Islet precursor cell (in vitro differentiated cells): ENCODE measurements at places on chromosomes 1 and 21.

- DNase-seq: no peak
These were observed 147.7 kb upstream of the HOOK1 start for GRCh38 chr1:59667020-59667419.

DNA sequence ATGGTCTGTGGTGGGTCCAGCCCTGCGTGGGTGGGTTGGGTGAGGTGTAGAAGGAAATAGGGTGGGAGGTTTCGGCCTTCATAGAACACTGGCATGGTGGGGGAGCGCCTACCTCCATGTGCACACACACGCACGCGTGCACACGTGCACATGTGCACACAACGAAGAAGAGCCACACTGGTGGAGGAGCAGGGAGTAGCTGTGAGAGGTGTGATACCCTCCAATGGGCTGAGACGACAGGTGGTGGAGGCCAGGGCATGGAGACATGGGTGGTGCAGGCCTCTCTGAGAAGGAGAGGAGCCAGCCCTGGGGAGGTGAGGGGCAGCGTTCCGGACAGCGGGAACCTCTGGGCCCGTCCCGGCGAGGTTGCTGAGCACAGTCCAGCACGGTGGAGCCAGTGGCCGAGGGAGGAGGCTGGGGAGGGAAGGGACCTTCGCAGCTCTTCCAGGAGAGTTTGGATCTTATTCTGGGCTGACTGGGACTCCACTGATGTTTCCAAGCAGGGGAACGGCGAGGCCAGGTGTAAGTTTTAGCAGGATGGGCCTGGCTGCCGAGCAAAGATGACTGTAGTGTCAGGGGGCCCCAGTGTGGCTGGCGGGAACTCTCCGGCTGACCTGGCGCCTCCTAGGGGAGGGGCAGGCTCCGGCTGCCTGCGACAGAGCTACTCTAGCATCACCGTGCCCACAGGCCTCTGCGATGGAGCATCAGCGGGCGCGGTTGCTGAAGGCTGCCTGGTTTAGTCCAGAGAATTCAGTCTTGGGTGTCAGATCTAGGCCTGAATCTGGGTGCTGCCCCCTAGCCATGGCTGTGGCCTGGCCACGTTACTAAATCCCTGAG lies 107.2 kb downstream of the ARHGEF10L start:
- no peak for DNase-seq

DNA sequence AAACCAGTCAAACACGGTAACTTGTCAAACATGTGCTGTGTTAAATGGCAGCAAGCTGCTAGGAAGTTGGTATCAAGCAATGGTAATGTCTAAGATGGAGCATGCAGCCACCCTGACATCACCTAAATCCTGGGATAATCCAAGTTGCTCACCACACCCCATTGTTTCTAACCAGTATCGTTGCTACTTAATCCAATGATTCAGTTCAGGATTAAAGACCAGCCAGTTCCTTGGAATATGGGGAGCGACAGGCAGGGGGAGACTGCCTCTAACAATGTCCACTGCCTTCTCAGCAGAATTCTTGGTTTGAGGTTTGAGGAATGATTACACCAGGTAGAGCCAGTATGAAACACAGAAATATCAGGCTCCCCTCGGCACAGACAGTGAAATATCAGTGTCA lies 122.1 kb upstream of the IFFO2 start:
- DNase-seq: no peak

GRCh38 chr1:226779561-226779960 lies 40.5 kb upstream of the ITPKB start:
- no peak for DNase-seq

DNA sequence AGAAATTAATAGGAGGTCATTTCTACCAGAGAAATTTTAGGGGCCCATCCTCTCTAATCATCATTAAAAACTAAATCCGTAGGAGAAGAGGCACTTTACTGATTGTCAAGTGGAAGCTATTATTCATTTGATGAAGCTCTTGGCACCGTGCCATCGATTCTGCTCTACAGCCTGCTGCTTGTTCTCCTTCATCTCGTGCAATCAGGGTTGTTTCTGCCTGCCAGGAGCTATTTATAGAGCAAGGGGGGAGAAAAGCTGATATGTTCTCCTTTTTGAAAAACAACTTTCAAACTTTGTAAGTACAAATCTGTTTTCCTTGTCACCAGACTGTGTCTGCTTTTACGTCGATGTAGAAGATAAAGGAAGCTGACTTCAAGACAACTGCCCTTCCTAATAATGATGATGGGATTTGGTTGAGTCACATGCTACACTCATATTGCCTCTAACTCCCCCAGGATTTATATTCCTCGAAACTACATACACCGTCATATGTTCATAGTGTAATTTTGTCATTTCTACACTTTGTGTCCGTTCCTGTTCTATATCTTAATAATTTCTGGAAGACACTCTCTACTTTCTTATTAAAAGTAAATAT lies 169.6 kb upstream of the LHX8 start:
- no peak for DNase-seq

GRCh38 chr1:26009796-26010447 lies 11.7 kb upstream of the EXTL1 start:
- DNase-seq: peak; percentile 69

- peak; percentile 69 for DNase-seq
These were observed 35.9 kb downstream of the VTCN1 start for GRCh38 chr1:117174851-117175250.

DNA sequence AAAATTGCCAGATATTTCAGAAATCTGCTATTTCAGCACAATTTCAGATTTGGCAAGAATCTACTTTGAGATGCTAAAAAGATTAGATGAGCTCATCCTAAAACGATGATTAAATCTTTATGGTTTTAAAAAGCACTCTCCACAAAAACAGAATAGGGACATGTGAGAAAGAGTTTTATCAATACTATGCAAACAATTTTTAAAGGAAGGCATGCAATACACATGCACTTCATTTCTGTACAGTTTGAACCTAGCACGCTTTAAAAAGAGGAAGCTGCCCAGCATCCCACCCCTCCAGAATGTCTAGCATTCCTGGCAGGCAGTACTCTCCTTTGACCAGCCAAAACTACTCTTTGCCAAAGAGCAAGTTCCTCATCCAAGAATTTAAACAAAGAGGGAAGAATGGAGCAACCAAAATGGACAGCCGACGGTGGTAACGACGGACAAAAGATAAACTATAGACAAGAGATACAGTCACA lies 1.3 kb downstream of the ARHGAP29 start:
- no peak for DNase-seq

DNA sequence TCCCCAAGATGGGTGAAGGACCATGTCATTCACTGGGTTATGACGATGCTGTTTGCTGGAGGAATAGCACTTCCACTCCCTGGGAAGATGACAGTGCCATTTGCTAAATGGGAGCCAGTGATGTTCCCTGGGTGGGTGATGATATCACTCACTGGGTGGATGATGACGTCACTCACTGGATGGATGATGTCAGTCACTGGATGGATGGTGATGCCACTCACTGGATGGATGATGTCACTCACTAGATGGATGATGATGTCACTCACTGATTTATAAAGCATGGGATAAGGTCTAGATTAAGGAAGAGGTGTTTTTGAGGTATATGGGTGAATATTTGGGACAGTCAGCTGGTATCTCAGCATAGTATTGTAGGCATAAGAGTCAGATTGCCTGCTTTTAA lies 457.2 kb downstream of the AJAP1 start:
- DNase-seq: no peak

- peak; percentile 64 for DNase-seq
These were observed 1.3 kb upstream of the THAP3 start for GRCh38 chr1:6623269-6623965.

GRCh38 chr1:79380078-79380477 lies 373.5 kb upstream of the ADGRL4 start:
- no peak for DNase-seq

DNA sequence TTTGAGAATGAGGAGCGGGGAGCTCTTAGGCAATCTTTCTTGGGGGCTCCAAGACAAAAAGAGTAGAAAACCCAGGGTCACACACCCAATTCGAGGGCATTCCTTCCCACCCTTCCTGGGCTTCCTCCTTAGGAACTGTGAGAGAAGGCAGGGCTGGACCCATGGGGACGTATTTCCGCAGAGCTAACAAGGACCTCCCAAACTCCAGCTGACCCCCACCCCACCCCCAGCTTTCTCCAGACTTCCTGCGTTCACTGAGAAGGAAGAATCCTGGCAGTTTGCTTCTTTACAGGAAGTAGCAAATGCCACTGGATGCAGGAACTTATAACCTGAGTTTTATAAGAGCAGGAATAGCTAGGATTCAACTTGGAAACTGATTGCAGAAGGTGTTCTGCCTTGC lies 2.7 kb upstream of the LHX9 start:
- no peak for DNase-seq

DNA sequence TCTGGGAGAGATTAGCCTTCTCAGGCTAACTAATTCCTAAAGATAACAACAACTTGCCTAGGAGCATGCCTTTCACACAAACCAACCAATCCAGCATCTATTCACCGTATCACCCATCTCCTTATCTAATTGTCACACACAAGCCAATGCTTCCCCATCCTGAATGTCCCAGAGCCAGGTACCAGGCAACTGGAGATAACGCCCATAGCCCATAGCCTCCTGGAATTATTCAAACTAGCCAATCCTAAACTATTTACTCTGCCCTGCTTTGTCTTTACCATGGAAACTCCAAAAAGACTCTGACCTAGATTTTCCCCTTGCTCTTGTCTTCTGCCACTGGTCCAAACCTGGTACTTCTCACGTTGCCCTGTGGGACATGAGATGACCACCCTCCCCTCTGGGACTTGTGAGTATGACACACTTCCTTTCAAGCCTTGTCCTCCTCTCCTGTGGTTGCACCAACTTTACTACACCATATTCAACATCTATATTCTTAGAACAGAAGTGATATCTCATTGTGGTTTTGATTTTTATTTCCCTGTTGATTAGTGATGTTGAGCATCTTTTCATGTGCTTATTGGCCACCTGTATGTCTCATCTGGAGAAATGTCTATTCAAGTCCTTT lies 8.8 kb upstream of the ATG4C start:
- no peak for DNase-seq

GRCh38 chr21:16535626-16536025 lies 805.8 kb downstream of the USP25 start:
- DNase-seq: no peak

GRCh38 chr21:37593740-37594471 lies 227.3 kb downstream of the DYRK1A start:
- no peak for DNase-seq

DNA sequence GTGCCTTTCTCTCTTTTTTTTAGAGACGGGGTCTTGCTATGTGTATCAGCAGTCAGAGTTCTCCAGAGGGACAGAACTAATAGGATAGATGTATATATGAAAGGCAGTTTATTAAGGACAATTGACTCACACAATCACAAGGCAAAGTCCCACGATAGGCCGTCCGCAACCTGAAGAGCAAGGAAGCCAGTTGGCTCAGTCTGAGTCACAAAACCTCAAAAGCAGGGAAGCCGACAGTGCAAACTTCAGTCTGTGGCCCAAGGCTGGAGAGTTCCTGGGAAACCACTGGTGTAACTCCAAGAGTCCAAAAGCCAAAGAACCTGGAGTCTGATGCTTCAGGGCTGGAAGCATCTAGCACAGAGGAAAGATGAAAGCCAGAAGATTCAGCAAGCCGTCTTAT lies 16.3 kb upstream of the H3-3A start:
- DNase-seq: no peak

- DNase-seq: no peak
These were observed 104.0 kb upstream of the RUNX3 start for GRCh38 chr1:25033828-25034705.

DNA sequence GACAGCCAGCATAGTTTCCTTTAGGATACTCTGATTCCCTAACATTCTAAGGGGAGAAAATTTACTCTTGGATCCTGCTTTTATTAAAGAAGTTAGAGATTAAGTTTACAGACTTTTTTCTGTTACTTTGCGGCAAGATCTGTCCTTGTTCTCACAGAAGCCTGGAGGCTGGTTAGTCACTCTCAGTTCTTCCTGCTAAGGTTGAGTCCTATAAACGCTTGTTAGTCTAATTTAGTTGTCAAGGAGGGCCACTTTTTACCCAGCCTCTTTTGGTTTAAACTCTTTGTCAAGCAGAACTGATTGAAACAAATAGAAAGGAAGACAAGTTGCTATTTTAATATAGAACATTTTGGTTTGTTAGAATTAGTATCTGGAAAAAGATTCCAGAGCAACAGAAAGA lies 89.7 kb downstream of the C21orf91 start:
- no peak for DNase-seq

GRCh38 chr1:171191992-171192391 lies 6.9 kb downstream of the FMO2 start:
- DNase-seq: no peak

- DNase-seq: peak; percentile 60
These were observed 49.9 kb downstream of the LHX9 start for GRCh38 chr1:197967066-197967465.

- DNase-seq: no peak
These were observed 168.6 kb upstream of the KCNK2 start for GRCh38 chr1:214913966-214914365.

GRCh38 chr21:33762803-33763581 lies 120.7 kb downstream of the ITSN1 start:
- DNase-seq: no peak

- DNase-seq: peak; percentile 64
These were observed 29.8 kb upstream of the LRRC38 start for GRCh38 chr1:13543451-13544220.

- no peak for DNase-seq
These were observed 29.1 kb upstream of the IGSF5 start for GRCh38 chr21:39715804-39716397.

GRCh38 chr1:34050709-34051485 lies 114.1 kb downstream of the CSMD2 start:
- no peak for DNase-seq

- no peak for DNase-seq
These were observed 58.7 kb upstream of the RGS1 start for GRCh38 chr1:192516776-192517297.

GRCh38 chr1:230632273-230632873 lies 9.9 kb upstream of the COG2 start:
- DNase-seq: peak; percentile 69

DNA sequence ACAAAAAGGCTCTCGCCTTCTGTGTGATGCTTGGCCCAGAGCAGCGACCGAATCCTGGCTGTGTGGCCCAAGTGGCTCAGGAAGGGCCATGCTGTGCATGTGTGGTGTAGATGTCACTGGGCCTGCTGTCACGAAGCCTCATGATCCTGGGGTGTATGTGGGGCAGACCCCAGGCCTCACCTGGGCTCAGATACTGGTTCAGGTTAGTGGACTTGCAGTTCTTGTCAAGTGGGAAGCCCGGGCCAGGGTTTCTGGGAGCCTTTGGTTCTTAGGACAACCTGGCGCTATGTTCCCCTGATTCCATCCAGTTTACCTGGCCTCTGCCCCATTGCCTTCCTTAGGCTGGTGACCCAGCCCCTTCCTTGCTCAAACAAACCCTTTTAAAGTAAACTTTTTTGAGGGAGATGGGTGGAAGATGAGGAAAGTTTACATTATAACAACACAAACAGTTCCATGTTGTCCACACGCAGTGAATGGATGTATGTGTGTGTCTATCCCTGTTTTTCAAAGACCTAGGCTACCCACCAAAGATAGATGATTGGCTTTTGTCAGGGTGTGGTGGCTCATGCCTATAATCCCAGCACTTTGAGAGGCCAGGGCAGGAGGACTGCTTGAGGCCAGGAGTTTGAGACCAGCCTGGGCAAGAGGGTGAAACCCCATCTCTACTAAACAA lies 84.3 kb downstream of the UCK2 start:
- DNase-seq: peak; percentile 38

GRCh38 chr21:29316029-29316742 lies 17.5 kb downstream of the BACH1 start:
- DNase-seq: no peak
